Activated CD8-positive, alpha-beta memory T cell treated with anti-CD3 and anti-CD28 coated beads for 1 hour (primary cell): ENCODE measurements at places on chromosomes 2 and 18.

DNA sequence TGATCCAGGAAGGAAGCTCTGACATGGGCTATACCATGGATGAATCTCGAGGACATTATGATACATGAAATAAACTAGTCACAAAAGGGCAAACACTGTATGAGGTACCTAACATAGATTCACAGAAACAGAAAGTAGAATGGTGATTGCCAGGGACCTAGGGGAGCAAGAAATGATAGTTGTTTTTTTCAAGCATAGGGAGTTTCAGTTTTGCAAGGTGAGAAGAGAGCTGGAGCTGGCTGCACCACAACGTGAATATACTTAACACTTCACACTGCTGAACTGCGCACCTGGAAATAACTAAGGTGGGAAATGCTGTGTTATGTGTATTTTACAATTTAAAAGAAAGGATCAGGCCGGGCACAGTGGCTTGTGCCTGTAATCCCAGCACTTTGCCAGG, 13.2 kb upstream of the AGAP1 start:
- no peak for DNase-seq

DNA sequence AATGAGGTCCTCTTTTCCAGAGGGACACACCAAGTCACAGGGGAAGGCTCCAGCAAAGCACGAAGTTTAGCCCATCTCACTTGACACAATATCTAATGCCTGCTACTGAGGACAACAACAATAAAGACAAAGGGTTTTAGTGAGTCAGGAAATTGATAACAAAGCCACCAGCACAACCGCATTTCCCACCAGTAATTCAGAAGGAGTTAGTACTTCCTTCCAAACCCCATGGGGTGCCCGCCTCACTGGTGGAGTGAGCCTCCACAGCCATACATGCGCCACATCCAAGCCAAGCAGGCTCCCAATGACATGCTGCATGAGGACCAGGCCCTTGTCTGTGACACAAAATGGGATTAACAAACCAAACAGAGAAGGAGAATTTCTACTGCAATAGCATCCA, 40.1 kb downstream of the MRPL35 start:
- DNase-seq = no peak

DNA sequence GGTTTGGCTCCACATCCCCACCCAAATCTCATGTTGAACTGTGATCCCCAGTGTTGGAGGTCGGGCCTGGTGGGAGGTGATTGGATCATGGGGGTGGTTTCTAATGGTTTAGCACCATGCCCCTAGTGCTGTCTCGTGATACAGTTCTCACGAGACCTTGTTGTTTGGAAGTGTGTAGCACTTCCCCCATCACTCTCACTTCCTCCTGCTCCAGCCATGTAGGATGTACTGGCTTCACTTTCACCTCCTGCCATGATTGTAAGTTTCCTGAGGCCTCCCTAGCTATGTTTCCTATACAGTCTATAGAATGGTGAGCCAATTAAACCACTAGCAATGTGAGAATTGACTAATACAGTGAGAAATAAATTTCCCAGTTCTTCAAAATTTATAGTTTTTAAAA, 325.9 kb downstream of the FSIP2 start:
- DNase-seq = no peak

- DNase-seq = no peak
These were observed 1554.8 kb upstream of the TMEFF2 start for GRCh38 chr2:193749485-193749884.

DNA sequence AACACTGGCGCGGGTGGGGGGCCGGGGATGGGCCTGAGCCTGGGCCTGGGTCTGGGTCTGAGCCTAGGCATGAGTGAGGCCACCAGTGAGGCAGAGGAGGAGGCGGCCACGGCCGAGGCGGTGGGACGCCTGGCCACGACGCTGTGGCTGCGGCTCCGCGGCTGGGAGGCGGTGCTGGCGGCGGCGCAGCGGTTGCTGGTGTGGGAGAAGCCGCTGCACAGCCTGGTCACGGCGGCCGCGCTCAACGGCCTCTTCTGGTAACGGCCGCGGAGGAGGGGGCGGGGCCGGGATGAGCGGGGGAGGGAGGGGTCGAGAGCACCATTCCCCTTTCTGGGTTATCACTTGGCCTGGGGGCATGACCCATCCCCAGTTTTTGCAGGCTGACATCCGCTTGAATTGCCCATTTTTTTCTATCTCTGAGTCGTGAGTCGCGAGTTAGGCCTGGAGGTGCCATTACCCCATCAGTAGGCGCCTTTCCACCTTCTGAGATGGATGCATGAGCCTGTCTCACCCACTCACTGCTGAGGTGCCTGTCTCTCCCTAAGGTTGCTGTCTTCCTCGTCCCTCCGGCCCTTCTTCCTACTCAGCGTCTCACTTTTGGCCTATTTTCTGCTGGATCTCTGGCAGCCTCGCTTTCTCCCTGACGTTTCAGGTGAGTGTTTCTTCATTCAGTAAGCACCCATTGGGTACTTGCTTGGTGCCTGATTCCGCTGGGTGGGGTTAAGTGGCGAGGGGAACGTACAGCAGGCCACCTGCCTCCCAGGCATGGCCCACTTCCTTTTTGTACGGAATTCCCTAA, 501 bp downstream of the RETREG2 start:
- DNase-seq = no peak

DNA sequence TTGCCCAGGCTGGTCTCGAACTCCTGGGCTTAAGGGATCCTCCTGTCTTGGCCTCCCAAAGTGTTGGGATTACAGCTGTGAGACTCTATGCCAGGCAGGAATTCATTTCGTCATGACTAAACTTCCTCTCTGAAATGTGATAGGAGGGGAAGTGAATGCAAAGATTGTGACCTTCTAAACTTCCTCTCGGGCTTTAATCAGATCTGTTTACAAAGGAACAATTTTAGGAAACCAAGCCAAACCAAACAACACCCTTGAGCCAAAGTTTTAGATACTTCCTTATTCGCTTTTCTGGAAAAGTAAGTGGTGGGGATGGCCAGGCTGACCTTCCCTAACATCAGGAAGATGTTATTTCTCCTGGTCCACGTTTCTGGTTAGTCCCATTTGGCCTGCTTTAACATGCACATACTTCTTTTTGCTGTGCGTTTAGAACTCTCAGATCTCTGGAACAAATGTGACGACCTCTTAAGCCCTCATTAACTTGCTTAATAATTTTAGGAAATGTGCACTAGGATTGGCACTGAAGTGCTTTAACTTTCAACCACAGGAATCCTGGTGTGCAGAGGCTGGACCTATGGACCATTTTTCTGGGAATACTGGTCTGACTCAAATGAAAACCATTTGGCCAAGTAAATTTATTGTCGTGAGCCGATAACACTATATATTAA, 33.2 kb upstream of the YES1 start:
- no peak for DNase-seq

DNA sequence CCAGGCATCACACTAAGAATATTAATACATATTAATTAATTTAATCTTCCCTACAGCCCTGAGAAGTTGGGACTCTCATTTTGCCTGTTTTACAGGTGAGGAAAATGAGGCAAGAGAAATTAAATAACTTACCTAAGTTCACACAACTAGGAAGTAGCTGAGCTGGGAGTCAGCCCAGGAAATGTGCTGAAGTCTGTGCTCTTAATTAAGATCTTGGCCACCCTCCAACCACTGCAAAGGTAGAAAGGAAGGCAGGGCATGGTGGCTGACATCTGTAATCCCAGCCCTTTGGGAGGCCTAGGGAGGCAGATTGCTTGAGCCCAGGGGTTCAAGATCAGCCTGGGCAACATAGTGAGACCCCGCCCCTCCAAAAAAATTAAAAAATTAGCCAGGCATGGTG, 12.9 kb upstream of the MGAT4A start:
- no peak for DNase-seq

GRCh38 chr18:62745089-62745751, 29.9 kb downstream of the PHLPP1 start:
- no peak for DNase-seq

DNA sequence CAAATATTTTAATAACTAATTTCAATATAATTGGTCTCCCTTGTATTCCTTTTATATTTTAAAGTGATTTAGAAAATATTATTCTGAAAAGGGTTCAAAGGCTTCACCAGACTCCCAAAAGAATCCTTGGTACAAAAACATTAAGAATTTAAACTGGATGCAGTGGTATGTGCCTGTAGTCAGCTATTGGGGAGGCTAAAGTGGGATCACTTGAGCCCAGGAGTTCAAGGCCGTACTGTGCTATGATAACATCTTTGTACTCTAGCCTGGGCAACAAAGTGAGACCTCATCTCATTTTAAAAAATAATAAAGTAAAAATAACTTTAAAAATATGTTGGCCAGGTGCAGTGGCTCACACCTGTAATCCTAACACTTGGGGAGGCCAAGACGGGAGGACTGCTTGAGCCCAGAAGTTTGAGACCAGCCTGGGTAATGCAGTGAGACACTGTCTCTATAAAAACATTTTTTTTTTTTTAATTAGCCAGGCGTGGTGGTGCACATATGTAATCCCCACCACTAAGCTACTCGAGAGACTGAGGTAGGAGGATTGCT, 14.7 kb downstream of the NCL start:
- no peak for DNase-seq

GRCh38 chr18:56995579-56996188, 151.2 kb upstream of the BOD1L2 start:
- DNase-seq = no peak

GRCh38 chr2:54528311-54528955, 72.3 kb downstream of the SPTBN1 start:
- DNase-seq = no peak

- no peak for DNase-seq
These were observed 52.4 kb downstream of the LPIN1 start for GRCh38 chr2:11798701-11799435.

- no peak for DNase-seq
These were observed 78.7 kb upstream of the PNPT1 start for GRCh38 chr2:55772109-55772980.

DNA sequence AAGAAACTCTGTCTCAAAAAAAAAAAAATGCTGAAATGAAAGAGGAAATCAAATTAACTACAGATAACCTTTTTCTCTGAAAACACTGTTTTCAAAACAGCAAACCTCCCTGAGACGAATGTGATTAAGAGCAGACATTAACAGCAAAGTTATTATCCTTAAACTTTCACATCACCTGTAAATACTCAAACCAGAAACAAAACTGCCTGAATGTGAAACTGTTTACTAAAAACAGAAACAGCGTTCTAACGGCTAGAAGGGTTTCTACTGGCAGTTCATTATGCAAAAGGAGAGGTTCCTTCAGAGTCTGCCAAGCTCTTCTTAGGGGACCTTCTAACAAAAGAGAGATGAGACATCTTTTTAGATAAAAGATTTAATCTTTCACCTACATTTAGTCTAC, 45.9 kb downstream of the PNO1 start:
- DNase-seq = no peak

GRCh38 chr2:134127496-134127895, 126.4 kb upstream of the MGAT5 start:
- peak; percentile 11 for DNase-seq

- DNase-seq = no peak
These were observed 47.5 kb downstream of the CHRNA1 start for GRCh38 chr2:174716785-174717184.

GRCh38 chr2:176018708-176019107, 16.6 kb upstream of the LNPK start:
- DNase-seq = no peak

DNA sequence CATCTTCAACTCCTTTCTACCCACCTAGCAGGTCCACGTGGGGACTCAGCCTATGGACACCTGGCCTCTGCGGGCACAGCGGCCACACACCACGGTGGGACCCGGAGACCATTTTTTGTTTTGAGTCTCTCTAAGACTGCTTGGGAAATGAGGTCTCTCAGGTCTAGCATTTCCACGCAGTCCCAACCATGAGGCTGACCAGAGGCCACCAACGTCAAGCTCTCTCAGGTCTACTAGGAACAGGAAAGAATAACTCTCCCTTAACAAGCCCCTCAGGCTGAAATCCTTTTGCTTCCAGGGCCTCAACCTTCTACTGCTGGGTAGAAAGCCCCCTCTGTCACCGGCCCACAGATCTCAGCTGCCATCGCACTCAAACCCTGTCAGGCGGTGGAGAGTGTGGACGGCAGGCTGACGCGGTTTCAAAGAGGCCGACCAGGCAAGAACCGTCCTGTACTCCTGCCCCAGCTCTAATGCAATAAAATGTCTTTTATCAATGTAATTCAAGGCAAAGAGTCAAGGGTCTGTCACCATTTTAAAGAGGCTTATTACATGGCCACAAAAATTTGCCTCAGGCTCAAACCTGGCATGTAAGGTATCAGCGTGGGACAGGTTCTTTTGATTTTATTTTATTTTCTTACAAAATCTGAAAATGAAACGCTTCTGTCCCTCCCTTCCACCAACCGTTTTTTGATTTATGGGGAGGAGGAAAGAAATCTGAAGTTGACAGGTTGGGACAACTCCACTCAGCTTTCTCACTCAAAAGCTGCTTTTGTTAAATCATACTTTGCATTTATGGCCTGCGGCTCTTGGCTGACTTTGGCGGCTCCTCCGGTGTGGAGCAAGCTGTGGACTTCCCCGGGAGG, 74.0 kb downstream of the BCL11A start:
- DNase-seq = no peak
